Hematopoietic multipotent progenitor cell (in vitro differentiated cells): ENCODE measurements at places on chromosomes 13 and 19.
A peak's percentile ranks its signal among the peaks of the same experiment; 100 is the strongest.

DNA sequence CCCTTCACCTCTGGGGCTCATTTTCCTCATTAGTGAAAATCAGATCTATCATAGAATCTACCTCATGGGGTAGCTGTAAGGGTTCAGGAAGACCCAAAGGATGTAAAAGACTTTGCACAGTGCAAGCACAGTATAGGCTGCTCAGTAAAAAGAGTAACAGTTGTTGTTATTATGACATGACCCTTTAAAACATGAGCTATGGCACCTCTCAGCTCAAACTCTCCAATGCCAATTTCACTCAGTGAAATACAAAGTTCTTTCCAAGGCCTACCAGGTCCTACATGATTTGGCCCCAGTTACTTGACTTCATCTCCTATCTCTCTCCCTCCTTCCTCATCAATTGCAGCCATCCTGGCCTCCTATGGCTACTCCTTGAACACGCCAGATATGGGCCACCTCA lies 4.9 kb downstream of the SMG9 start:
- no peak for DNase-seq

DNA sequence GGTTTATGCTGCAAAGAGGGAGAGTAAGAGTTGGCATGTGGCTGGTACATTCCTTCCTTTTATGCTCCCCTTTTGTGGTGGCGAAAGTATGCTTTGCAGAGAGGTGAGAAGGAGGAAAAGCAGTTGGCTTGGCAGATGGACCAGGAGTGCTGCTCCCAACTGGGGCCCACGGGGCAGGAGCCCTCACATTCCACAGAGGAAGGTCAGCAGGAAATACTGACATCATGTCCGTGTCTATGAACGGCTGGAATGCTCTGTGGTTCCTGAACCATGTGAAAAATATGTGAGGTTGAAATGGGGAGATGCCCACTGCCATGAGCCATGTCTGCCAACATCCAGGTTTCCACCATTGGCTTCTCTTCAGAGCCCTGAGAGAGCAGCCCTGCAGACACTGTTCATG lies 33.3 kb upstream of the GAS6 start:
- no peak for DNase-seq

GRCh38 chr19:55165952-55166529 lies 372 bp downstream of the DNAAF3 start:
- DNase-seq: no peak

GRCh38 chr13:28854657-28855056 lies 34.5 kb downstream of the MTUS2 start:
- no peak for DNase-seq

DNA sequence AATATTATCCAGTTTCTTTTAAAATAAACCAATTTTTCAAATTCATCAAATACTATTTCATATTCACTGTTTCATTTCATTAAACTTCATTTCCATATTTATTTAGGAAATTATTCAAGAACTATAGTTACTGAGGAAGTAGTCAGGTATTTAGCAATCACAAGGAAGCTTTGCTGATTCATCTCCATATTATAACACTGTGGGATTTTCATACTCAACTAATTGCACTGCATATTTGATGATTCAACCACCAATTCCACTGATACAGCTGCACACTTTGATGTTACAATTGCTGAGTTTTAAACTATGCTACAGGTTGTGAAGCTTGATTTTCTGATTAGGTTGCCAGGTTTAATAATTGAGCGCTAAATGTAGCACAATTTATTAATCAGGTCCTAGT lies 556.8 kb upstream of the SLITRK1 start:
- DNase-seq: no peak

DNA sequence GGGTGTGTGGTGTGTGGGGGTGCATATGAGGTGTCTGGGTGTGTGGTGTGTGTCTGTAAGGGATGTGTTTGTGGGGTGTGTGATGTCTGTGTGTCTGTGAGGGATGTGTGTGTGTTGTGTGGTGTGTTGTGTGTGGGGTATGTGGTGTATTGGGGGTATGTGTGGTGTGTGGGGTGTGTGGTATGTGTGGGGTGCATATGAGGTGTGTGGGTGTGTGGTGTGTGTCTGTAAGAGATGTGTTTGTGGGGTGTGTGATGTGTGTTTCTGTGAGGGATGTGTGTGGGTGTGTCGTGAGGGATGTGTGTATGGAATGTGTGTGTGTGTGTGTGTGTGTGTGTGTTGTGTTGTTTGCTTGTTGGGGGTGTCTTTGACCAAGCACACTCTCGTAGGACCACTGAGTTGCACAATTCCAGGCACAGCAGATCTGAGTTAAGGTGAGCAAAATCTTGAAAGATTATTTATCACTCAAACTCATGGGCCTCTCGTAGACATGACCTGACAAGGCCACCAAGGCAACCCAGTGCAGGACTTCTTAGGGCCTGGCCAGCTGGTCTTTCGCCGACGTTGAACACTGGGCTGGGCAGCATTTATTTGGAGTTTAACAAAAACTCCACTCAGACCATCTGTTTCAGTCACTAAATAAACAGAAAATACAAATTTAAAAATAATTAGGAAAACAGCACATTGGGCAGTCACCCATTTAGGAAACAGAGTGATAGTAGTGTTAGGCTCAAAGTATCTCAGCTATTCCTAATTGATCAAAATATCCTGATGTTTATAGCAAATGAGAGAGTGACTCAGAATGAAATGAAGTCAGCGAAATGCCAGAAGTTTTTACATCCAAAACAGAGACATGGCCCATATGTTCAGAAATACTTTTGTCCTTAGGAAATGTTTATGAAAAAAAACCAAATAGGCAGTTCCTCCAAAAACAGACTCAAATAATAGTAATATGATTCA lies 301.1 kb downstream of the FGF9 start:
- DNase-seq: no peak

DNA sequence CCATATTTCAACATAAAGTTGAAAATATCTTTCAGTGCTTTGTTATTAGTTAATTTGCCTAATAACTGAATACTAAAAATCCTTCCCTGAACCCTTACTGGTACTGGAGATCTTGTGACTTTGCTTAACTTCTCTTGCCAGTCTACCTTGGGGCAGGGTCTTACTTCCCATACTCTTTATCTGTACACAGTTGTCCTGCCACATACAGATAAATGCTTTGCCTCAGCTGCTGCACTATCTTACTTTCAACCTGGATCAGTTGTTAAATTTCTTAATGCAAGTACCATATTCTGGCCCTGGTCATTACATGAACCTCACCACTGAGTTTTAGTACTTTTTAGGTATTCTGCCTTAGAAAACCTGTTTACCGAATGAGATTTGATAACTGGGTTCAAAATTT lies 107.6 kb downstream of the PIBF1 start:
- no peak for DNase-seq

- DNase-seq: peak; percentile 12
Measured at GRCh38 chr19:56217039-56217949, 15.2 kb downstream of the ZSCAN5C start.

DNA sequence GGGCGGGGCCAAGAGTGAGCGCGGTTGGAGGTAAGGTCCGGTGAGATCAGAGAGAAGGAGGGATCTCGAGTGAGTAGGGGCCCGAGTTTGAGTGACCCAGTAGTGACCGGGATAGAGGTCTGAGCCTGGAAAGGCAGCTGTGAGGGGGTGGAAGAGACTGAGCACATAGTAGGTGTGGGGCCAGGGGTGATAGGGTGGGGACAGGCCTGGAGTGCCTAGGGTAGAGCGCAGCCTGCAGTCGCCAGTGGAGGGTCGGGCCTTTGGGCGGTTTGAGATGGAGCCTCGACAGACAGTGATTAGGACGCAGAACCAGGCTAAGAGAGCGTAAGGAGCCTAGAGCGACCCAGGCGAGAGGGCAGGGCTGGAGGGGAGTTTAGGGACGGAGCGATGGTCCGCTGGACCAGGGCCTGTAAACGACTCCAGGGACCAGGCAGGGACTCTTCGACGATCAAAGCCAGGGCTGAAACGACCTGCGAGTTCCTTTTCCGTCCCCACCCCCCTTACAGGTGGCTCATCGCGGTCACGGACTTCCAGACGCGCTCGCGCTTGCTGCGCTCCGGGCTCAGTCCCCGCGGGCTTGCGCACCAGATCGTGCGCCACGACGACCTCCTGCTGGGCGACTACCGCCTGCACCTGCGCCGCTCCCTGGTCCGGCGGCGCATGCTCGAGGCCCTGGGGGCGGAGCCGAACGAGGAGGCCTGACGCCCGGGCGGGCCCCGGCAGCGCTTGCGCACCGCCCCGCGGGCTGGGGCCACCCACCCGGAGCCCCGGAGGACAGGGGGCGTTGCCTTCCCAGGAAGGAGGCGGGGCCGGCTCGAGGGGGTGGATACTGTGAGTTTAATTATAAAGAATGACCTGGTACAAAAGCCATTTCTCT lies 9.4 kb downstream of the C19orf81 start:
- DNase-seq: peak; percentile 92

DNA sequence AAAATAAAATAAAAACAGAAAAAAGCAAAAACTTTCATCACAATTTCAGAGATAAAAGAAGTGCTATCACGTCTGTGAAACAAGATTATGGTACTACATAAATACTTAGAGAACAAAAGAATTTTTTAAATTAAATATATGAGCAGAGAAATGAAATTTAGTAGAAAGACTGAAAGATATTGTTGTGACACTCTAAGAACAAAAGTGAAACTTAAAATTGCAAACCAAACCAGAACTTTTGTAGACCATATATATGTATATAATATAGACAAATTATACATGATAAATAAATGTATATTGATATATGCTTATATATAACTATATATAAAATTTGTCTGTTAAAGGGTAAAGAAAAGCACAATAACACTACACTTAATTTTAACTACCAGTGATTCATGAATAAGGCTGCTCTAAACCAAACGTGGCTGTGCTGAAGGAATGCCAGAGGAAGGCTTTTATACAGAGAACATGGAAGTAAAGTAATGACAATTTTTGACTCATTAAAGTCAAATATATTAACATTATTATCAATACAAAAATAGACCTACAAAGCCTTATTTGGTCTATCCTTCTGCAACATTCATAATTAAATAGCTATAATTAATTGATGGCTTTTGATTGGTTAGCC lies 1516.7 kb upstream of the PCDH20 start:
- DNase-seq: no peak

- DNase-seq: no peak
Measured at GRCh38 chr13:66430269-66430668, 799.9 kb downstream of the PCDH9 start.

DNA sequence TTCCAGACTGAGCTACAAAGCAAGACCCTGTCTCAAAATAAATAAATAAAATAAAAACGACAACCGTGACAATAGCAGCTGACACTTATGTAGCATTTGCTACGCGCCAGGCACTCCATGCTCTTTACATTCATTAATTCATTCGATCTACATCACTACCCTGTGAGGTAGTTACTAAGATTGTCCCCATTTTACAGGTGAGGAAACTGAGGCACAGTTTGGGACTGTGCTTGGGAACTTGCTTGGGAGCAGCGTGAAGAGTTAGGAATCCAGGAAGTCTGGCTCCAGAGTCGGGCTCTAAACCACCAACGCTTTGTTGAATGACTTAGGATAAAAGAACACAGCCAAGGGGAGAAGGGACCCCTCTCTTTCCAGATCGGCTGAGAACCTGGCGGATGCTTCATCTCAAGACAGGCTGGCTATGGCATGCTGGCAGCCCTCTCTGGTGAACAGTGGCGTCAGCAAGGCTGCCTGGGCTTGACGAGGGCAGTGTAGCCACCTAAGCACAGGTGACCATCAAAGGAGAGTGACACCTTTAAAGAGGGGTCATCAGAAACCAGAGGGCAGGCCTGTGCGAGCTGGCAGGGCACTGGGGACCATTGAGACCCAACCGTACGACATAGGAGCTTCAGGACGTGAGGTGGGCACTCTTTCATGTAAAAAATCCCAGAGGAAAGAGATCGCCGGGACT lies 591 bp downstream of the DOHH start:
- DNase-seq: no peak

- no peak for DNase-seq
Measured at GRCh38 chr19:12665671-12666264, 774 bp downstream of the MAN2B1 start.

DNA sequence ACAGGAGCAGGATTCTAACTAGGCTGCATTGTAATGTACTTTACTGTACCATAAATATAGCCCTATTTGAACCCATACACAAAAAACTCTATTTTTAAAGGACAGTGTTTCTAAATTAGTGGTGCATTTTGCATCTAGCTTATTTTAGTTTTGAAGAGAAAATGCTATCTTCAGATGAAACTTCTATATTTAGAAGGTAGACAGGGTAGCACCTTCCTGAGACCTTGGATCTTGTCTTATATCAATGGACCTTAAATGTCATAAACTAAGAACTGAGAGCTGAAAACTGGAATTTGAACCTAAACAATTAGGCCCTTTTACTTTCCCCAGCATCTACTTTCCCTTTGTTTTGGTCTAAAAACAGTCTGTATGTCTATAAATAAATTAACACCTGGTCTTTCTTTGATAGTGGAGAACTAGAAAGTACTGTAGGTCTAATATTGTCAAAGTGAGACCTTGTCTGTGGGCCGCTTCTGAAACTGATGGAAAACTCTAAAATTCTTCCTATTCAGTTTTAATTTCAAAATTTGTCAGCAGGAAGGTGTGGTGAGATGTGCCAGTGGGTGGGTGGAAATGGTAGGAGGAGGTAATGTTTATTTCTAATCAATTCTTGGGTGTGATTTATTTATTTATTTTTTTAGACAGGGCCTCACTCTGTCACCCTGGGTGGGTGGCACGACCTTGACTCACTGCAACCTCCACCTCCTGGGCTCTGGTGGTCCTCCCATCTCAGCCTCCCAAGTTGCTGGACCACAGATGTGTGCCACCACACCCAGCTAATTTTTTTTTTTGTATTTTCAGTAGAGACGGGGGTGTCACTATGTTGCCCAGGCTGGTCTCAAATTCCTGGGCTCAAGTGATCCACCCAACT lies 10.1 kb downstream of the COG3 start:
- DNase-seq: no peak

DNA sequence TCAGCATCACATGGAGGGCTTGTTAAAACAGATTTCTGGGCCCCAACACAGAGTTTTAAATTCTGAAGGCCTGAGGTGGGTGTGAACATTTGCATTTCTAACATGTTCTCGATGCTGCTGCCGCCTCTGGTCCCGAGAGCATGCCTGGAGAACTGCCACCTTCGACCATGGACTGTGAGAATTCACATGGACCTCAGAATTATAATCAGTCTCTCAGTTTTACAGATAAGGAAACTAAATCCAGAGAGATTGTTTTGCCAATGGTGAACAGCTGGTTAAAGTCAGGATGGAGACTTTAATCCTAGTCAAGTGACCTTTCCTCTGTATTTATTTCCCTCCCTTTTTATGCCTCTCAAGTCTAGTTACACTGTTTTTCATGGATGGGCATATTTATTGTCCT lies 14.7 kb downstream of the ALOX5AP start:
- DNase-seq: no peak
